ENCODE measurements at places on chromosomes 7 and 10.

DNA sequence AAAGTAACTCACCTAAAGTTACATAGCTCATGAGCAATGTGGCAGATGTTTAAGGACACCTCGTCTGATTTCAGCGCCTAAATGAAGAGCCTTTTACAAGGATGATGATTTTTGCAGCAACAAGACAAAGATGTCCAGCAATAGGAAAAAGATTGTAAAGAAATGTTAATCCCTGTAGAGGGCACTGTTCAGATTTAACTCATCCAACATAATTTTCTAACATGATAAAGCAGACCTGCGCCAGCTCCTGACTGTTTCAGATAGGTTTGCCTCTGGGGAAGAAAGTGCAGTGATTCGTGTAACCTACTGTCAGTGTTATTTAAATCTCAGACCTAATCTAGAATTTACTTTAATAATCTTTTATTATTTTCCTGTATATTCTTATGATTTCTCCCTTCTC, 595.2 kb downstream of the AUTS2 start:
- DNase-seq = no peak

- DNase-seq = no peak
Observed at GRCh38 chr7:114857605-114858004, 64.3 kb upstream of the MDFIC start.

DNA sequence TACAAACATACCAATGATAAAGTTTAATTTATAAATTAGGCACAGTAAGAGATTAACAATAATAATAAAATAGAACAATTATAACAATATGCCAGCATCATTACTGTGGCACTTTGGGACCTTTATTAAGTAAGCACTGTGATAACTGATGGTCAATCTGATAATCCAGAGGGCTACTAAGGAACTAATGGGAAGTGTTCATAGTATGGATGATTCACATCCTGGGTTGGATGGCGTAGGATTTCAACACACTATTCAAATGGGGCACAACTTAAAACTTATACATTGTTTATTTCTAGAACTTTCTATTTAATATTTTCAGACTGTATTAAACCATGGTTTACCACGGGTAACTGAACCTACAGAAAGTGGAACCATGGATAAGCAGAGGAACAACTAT, 90.8 kb downstream of the KIF20B start:
- DNase-seq = no peak

- no peak for DNase-seq
Observed at GRCh38 chr10:42888504-42889095, 106.0 kb downstream of the BMS1 start.

DNA sequence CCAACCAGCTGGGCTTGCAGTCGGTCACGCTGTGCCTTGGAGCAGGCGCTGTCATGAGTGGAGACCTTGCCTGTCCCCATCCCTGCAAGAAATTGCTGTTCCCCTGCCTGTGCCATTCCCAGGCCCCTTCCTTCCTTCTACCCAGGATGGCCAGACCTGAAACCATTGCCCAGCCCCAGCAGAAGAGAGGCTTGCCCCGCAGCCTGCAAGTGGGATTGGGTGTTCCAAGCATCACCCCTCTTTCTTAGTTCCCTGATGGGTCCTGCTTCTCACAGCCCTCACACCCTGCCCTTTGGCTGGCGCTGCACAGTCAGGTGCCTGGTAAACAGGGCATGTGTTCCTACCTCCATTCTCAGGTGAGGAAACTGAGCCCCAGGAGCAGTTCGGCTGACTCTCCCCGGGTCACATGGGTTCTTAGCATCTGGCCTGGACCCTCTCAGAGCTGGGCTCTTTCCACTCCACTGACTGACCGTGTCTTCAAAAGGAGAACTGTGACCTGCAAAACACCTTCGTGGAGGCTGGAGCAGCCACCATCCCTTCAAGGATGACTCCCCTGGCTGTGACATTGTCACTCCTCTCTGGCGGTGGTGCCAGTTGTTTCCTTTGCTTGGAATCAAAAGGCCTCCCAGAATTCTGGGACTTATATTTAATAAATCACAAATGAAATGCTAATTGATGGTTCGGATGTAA, 41.9 kb upstream of the PDCD4 start:
- DNase-seq = no peak

- no peak for DNase-seq
Observed at GRCh38 chr7:135998081-135998480, 20.9 kb upstream of the MTPN start.

- DNase-seq = no peak
Observed at GRCh38 chr7:100655908-100656674, at the start of gene ACTL6B. Gene ACTL6B (minus strand): TSS chr7:100656448. CDS start chr7:100656354, 94 bp downstream.

DNA sequence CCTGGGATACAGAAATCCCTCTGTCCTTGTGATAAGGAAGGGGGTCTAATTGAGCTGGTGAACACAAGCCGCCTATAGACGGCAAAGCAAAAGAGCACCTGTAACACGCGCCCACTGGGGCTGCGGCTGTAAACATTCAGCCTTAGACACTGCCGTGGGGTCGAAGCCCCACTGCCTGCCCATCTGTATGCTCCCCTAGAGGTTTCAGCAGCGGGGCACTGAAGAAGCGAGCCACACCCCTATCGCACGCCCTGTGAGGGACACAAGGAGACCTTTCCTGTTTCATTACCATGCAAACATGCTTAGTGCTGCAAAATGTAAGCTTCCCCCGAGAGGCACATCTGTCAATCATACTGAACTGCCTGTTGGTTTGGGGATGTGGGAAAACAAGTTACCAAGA, 82.1 kb downstream of the NRP1 start:
- no peak for DNase-seq

- DNase-seq = no peak
Observed at GRCh38 chr7:81393018-81393417, 376.8 kb downstream of the HGF start.

- DNase-seq = no peak
Observed at GRCh38 chr7:128699895-128700294, 27.8 kb downstream of the GARIN1A start.

DNA sequence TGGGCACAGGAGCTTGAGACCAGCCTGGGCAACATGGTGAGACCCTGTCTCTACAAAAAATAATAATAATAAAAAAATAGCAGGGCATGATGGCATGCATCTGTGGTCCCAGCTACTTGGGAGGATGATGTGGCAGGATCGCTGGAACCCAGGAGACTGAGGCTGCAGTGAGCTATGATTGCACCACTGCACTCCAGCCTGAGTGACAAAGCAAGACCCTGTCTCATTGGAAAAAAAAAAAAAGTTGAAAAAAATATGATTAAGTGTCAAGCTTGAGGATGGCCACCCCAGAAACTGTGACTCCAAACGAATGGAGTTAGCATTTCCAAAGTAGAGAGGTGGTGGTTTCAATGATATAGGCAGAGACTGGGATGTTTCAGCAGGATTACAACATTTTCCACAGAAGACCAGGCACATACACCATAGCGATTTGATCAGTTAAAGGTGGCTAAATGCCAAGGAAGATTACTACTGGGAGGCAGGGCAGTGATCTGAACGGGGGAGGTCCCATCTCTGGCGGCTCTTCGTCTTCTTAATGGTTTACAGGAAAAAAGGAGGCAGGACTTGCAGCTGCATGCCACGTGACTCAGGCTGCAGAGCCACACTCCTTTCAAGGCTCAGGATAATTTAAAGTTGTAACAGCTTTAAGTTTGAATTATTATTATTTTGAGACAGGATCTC, 250.6 kb upstream of the GALNT17 start:
- no peak for DNase-seq

- peak; percentile 41 for DNase-seq
Observed at GRCh38 chr10:77836299-77836820, 90.2 kb downstream of the DLG5 start.

DNA sequence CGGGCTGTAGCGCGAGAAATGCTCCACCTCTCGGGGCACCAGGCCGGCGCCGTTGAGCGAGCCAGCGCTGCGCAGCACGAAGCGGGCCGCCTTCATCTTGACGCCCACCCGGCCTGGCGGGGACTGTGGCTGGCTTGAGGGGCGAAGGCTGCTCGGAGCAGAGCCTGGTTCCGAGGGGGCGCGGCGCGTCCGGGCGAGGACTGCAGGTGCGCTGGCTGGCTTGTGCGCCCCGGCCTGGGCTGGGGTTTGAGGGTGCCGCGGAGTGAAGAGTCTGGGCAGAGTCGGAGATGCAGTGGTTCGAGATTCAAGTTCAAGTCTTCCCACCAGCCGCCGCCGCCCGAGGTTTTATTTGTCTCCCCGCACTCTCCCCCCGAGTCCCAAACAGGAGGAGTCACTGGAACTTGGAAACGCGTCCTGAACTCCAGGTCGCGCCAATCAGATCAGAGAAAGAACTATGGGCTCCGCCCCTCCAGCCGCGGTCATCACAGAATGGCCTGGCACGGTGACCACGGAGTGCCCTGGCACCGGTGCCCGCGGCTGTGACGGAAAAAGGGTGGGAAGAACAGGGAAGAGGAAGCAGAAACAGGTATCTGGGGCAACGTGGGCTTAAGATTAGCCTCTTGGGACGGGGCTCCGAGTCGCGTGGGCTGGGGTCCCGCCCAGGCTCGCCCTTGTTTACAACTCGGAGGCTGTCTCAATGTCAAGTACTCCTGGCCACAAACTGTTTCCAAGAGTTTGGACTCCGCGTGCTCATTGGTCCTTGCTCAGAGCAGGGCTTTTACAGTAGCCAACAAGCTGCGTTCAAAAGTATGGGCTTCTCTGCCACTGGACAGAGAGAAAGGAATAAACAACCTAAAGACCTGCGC, at the start of gene PDK4:
Gene PDK4, minus strand, starts transcription at position 319 of the 866 bp plus-strand sequence. Its CDS starts 223 bp downstream, at position 96.
- DNase-seq = no peak

- no peak for DNase-seq
Observed at GRCh38 chr7:43456200-43456599, 126.7 kb upstream of the STK17A start.

DNA sequence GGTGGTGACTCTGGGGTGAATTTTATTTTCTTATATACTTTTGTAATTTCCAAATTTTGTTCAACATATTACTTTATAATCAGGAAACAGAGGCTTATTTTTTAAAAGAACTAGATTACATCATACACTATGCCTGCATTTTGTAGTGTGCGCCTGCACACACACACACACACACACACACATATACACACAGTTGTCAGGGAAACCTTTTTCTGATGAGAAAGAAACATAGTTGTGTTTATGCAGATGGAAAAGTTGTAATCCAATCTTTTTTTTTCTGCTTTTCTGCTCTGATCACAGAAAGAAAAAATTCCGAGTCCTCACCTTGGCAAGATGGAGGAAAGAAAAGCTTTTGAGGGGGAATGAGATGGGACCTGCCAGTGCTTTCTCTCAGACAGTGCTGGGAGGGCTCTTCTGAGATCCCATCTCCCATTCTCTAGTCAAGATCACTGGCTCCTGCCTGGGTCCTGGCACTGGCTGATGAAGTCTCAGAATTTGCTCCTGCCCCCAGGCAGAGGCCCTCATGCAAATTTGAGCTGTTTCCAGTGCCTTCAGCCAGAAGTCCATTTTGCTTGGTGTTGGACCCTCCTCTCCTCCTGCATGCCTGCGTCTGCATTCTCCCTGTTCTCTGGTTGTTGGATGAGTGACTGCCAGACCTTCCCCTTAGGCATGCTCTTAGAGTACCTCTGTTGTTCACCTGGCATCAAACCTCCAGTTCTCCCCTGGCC, 59.7 kb downstream of the TLL2 start:
- DNase-seq = no peak

GRCh38 chr7:94375691-94376090, 19.0 kb upstream of the COL1A2 start:
- DNase-seq = no peak

- DNase-seq = no peak
Observed at GRCh38 chr10:124703778-124704427, 40.3 kb downstream of the FAM53B start.

GRCh38 chr7:20019757-20020432, 197.3 kb downstream of the MACC1 start:
- DNase-seq = no peak

GRCh38 chr10:43667317-43667731, 18.6 kb upstream of the ZNF32 start:
- no peak for DNase-seq

DNA sequence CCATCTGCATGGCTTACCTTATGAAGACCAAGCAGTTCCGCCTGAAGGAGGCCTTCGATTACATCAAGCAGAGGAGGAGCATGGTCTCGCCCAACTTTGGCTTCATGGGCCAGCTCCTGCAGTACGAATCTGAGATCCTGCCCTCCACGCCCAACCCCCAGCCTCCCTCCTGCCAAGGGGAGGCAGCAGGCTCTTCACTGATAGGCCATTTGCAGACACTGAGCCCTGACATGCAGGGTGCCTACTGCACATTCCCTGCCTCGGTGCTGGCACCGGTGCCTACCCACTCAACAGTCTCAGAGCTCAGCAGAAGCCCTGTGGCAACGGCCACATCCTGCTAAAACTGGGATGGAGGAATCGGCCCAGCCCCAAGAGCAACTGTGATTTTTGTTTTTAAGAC, 12.4 kb downstream of the DUSP5 start:
- no peak for DNase-seq

- no peak for DNase-seq
Observed at GRCh38 chr10:80131499-80131901, 1.0 kb upstream of the PLAC9 start.

DNA sequence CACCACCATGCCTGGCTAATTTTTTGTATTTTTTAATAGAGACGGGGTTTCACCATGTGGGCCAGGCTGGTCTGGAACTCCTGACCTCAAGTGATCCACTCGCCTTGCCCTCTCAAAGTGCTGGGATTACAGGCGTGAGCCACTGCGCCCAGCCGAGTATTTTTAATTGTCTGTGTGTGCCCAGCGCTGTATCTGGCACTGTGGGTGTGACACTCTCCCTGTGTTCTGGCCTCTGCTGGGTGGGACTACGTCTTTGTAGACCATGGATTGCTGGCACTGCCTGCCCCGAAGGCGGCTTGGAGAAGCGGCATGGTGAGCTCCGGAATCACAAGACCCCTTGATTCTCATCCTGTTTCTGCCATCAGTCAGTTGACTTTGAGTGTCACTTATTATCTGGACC, 136.2 kb downstream of the CDH23 start:
- DNase-seq = no peak

DNA sequence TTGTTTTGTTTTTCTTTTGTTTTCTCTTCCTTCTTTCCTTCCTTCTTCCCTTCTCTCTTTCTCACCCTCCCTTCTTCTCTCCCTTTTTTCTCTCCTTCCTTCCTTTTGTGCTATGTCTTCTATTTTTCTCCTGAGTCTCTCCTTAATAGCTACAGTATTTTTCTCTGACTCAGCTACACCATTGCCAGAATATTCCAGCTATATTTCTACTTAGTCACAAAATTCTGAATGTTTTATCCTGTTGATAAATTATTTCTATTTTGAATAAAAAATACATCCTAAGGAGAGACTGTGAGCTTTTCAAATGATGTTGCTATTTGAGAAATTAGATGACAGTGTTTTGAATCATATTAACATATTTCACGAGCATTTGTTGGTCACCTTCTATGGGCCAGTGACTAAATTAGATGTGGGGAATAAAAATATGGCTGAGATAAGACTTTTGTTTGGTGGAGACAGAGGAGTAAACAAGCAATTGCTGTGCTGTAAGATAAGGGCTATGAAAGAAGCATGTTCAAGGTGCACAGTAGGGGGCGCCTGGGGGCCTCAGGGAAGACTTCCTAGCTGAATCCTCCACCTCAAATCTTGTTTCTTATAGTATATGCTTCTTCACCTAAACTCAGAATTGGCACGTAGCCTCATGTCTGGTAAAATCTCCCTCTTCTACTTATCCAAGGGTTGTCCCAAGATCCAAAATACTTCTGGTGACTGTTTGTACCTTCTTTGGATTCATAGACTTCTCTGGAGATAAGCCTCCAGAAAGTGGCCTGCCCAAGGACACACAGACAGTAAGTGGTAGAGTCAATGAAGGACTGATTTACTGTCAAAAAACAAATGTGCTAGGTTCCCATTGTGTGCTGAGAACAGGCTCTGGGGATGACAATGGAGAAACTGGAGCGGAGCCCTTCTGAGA, 115.5 kb upstream of the CREB5 start:
- DNase-seq = no peak
